AG10803 (cell line): ENCODE measurements at places on chromosomes 2 and 18.

DNA sequence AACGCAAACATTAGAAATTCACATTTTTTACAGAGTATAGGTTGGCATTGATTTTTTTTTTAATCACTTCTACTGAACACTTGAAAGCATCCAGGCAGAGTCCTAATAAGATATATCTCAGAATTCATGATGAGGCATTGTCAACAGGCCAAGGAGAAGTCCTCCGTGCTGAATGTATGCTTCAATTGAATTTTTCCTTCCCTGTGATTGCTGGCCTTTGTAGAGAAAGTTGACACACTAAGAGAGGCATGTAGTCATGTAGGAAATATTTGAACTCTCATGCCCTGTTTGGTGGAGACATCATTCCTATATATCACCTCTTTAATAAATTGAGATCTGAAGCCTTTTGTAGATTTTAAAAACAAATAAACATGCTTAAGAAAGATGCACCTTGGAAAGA lies 844.9 kb downstream of the CPS1 start:
- no peak for DNase-seq

GRCh38 chr2:172091761-172092566 lies 6.7 kb downstream of the DLX1 start:
- no peak for DNase-seq

DNA sequence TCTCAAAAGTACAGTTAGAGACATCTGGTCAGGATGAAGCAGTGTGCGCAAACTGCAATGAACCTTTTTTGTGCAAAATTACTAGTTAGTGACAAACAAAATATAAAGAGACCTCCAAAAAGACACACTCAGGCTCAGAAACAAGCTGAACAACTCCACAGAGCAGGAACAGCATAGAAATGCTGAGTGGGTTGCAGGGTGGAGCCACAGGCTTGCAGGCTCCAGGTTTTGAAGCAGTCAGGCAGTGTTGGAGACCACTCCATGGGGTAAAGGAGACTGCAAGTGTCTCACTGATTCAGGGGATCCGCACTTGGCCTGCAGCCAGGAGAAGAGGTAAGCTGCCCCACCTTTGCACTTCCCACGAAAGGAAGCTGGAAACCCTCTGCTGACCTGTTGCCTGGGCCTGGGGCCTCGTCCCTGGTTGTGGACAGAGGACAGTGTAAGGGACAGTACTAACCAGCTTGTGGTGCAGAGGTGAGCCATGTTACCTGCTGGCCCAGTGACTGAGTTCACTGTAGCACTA lies 36.4 kb downstream of the CFAP221 start:
- DNase-seq = no peak

- DNase-seq = peak; percentile 23
Measured at GRCh38 chr2:161136696-161137324, 23.4 kb upstream of the TANK start.

- peak; percentile 17 for DNase-seq
Measured at GRCh38 chr2:176385219-176385759, 116.0 kb downstream of the MTX2 start.

DNA sequence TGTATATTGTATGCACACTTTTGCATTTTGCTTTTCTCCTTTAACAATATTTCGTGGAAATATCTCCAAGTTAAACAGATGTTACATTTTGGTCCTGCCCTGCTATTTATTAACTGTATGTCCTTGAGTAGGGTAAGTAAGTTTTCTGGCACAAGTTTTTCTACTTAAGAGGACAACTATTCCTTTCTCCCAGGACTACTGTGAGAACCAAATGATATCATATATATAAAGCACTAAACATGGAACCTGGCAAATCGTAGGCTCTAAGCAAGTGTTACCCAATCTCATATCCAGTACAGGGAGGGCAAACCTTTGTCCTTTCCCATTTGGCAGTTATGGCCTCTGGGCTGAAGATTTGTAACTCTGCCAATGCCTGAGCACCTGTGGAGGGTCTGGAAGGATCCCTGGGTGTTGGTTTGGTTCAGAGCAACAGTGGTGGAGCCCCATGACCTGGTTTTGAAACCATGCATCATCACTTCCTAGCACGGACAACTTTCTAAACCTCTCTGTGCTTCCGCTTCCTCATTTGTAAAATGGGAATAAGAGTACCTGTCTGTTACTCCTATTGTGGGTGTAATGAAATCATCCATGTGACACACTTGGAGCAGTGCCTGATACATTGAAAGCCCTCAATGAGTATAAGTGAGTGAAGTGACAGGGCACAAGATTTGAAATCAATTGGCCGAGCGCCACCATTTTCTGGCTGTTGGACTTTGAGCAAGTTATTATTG lies 28.3 kb upstream of the ICOS start:
- DNase-seq = no peak

GRCh38 chr18:74251297-74252038 lies 40.3 kb downstream of the CYB5A start:
- DNase-seq = peak; percentile 79

GRCh38 chr2:114281188-114281587 lies 161.3 kb upstream of the DPP10 start:
- no peak for DNase-seq

GRCh38 chr2:217076657-217077232 lies 216.9 kb upstream of the TNP1 start:
- no peak for DNase-seq

DNA sequence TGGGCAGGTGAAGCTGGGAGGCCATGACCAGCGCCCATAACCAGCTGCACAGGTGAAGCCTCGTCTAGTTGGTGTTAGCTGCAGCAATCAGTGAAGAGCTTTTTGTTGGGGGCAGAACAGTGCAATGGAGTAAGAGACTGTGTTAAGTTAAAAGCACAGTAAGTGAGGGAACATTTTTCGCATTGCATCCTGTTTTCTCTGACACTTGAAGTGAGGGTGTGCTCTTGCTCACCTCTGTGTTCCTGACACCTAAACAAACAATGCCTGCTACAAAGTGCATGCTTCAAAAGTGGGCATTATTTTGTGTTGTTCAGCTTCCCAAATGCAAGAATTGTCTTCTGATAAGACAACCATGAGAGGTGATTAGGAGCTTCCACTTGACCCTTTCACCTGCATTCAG lies 324.0 kb upstream of the ACVR2A start:
- no peak for DNase-seq

DNA sequence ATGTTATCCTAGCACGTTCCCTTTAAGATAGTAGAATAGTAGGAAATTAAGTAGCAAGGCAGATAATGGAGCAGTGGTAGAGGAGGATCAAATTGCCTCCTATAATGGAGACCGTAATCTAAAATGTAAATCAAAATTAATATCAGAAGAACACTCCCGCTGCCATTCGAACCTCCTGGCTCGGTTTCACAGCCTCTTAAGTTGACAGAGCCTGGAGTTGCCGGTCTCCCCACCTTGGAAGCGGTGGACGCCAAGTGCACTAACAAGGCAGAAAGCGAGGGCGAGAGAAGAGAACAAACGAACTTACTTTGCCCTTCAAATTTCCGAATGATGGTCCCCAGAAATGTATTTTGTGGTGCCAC lies 450 bp downstream of the KCNH7 start:
- no peak for DNase-seq

GRCh38 chr2:70732766-70733645 lies 35.0 kb downstream of the ADD2 start:
- no peak for DNase-seq

DNA sequence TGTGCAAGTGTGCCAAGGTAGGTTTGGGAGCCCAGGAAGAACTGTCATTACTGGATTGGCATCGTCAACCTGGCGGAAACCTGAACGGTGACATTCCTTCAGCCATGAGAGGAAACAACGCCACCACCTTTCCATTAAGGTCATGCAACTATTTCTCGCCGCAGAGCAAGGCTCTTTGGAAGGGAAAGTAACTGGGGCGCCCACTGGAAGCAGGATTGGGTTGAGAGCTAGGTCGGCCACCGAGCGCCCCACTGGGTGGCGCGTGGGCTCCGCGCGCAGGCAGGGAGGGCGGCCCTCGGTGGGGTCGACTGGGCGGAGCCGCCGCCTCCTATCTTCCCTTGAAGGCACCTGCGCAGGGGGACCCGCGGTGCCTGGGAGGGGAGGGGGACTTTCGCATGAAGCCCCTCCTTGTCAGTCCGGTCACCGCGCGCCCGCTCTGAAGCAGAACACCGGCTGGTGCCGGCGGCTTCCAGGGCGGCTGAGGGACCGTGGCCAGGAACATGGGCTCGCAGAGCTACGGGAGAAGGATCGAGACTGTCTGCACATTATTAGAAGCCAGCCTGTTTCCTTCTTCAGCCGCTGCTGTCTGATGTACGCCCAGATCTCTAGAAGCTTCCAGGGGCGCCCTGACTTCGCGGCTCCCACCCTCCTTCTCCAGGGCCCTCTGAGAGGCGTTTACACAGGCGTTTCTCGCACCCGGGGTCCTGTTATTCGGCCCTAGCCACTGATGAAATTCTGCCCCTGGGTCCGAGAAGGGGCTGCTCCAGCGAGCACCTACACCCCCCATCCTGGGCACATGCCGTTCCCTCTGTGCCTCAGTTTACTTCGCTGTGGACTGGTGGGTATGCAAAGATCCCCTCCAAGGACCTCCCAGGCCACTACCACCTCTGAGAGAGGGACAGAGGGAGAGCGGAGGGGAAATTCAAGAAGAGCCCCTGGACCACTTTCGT lies 27.3 kb upstream of the MAL start:
- DNase-seq = no peak

GRCh38 chr2:100692906-100693305 lies 127.0 kb upstream of the NPAS2 start:
- no peak for DNase-seq

DNA sequence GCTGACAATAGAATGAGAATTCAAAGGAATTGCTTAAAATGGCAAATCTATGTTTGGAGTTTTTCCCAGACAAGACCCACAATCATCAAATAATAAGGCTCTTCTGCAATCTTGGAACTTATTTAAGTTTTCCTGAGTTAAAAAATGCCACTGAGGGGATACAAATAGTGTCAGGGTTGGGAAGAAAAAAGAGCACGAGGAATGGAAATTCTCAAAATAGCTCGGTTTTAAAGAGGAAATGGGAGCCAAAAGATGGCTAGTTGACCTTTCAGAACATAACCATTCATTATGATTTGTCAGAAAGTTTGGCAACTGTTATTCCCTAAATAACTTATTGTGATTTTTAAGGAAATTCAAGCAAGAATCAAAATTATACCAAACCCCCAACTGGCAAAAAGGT lies 127.7 kb downstream of the RAPGEF4 start:
- DNase-seq = no peak

DNA sequence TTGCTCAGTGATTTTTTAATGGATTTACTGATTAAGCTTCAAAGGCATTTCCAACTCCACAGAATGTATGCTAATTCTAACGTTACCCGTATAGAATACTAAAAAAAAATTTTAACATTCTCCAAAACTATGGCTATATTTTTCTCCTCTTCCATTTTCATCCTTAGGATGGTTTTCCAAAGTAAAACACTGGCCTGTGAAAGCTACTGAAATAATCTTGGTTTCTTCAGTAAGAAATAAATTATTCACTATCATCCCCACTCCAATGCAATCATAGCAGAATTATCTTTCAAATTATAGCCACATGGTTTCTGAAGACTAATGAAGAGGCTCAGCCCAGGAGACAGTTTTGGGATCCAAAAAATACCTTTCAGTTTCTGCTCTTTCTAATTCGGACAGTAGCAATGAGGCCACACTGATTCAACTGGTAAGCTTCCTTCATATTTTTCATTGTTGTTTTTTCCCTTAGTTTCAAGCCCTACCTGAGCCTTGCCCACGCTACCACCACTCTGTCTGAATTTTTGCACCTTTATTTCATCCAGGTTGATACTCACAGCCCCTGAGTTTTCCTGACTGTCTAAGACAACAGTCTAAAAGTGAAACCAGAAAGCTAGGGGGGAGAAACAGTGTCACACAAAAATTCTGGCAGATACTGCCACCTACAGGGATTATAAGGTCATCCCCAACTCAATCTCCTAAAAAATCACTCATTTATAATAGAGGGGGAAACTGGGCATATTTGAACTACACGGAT lies 887.9 kb downstream of the NRXN1 start:
- DNase-seq = peak; percentile 44

DNA sequence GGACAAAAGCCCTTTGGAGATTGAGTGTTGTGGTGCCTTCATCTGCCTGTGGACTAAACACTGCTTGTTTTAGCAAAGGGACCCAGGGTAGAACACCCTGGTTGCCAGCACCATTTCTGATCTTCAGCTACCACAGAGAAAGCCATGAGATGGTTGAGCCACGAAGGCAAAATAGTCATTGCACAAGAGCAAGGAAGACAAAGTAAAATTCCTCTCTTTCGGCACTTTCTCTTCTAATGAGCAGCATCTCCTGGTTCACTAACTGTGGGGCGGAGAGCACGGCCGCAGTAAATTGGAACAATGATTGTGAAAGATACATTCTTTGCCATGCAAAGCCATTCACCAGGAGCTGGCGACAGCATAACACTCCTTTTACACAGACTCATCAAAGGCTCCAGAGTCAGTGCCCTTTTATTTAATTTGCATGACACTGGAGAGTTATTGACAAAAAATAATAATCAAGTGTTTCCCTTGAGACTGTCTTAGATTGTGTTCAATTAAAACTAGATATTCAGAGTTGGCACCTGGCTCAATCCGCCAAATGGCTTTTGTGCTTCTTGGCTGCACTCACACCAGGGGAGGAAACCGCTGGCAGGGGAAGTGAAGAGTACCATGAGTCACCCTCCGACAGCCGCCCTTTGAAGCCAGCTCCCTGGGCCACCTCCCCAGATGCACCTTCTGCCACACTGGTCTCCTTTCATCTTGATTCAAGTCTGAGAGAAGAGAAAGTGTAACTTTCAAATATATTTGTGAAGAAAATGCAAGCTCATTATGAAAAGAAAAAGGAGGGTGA lies 100.5 kb upstream of the MEIS1 start:
- peak; percentile 9 for DNase-seq

- no peak for DNase-seq
Measured at GRCh38 chr2:217260441-217261115, 400.7 kb upstream of the TNP1 start.

DNA sequence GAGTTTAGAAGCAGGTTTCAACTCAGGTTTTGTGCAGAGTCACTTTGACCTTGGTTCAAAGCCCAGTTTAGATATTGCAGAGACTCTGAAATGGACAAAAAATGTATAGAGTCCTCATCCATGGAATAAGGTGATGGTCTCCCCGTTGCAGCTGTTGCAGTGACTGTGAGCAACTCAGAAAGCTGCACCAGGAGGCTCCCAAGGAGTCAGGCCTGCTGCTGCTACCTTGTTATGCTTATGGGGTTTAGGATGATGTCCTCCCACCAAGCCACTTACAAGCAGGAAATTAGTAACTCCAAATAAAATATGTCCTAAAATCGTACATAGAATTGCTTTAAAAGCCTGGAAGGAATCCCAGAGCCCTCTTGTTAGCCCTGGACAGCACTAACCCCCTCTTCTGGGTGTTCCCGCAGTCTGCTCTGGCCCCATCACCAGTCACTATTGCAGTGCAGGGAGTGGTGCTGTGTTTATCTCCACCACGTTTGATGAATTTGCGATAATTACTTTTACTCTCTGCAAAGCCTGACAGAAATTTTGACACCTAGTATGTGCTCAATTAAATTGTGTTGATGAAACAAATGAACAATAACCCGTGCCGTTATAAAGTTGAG lies 189.0 kb downstream of the CNTNAP5 start:
- no peak for DNase-seq
